Activated CD4-positive, CD25-positive, alpha-beta regulatory T cell (primary cell): ENCODE measurements at places on chromosomes 11 and 22.

- no peak for DNase-seq
These were observed 113.0 kb downstream of the NTM start for GRCh38 chr11:131483453-131483852.

GRCh38 chr11:120707098-120707497 lies 195.6 kb downstream of the GRIK4 start:
- DNase-seq, result no peak

GRCh38 chr11:81497202-81497804 lies 1236.4 kb downstream of the FAM181B start:
- DNase-seq, result no peak

DNA sequence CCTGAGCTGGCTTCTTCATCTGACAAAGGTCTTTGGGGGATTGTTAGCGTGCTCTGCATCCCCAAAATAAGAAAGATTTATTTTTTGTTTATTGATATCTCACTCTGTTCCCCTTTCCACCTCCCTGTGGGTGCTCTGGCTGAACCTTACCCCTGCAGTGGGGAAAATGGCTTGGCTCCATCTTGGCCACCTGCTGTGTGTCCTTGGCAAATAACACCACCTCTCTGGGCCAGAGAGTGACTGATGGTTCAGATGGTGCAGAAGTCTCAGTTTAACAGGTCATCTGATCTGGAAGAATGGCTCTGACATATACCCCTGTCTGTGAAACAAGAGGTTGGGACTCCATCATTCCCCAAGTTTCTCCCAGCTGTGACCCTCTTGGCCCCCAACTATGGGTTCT lies 157.6 kb downstream of the MYO18B start:
- DNase-seq, result no peak

- no peak for DNase-seq
These were observed 4.5 kb upstream of the KCTD17 start for GRCh38 chr22:37047006-37047405.

GRCh38 chr11:128725630-128726319 lies 31.9 kb downstream of the FLI1 start:
- no peak for DNase-seq

GRCh38 chr22:32333769-32334659 lies 23.7 kb upstream of the RFPL3 start:
- DNase-seq, result no peak

DNA sequence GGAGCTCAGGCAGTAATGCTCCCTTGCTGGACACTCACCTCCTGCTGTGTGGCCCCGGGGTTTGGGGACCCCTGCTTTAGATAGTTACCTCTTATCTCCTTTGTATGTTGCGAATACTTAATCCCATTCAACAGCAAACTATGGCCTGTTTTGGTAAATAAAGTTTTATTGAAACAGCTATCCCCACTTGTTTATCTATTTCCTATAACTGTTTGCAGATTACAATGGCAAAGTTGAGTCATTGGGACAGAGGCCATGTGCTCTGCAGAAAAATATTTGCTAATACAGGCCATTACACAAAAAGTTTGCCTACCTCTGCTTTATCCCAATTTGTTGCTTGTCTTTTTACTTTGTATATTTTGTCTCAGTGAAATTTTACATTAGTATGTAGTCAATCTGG lies 68.4 kb downstream of the CACNA1I start:
- DNase-seq, result no peak

DNA sequence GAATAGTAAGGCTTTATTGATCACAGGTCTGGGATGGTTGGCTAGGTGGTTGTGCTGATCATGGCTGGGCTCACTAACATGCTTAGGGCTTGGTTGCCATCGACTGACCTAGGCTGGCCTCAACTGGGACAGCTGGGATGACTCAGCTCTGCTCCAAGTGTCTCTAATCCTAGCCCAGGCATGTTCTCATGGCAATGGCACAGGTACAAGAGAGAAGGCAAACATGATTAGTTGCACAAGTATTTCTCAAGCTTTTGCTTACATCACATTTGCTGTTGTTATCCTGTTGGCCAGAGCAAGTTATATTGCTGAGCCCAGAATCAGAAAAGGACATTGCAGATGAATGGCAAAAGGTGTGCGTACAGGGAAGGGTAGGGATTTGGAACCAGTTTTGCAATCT lies 68.5 kb upstream of the SLC35C1 start:
- DNase-seq, result no peak

- no peak for DNase-seq
These were observed 44.5 kb downstream of the BRD1 start for GRCh38 chr22:49783036-49783746.

GRCh38 chr11:17129003-17129402 lies 51.5 kb upstream of the RPS13 start:
- no peak for DNase-seq

DNA sequence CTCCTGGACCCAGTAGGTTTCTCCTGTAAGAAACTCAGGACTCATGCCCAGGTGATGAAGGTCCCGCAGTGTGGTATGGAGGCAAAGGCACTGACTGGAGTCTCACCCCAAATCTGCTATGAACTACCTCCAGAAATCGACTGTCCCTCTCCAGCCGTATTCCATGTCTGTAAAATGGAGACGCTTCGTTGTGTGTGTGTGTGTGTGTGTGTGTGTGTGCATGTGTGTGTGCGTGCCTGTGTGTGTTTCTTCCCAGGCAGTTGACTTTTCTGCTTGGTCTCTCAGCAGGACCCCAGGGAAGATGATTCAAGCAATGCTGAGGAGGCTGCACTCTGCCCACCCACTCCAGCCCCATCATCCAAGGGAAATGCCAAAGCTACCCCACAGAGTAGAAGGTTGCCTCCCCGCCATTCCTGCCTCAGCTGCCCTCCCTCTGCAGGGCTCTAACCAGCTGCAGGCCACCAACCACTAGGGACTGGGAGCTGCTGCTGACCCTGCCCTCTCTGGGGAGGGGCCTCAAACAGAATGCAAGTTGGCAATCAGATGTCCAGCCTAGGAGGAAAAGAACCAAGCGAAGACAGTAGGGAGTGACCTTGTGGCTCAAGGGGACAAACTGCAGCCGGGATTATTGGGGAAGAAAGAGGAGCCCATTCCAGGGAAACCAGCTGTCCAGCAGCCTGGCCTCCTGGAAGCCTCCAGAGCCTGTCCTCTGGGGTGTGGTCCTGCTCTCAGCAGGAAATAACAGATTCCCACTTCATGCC lies 56.2 kb downstream of the SLC22A12 start:
- DNase-seq, result no peak

- no peak for DNase-seq
These were observed 866 bp downstream of the MED17 start for GRCh38 chr11:93784935-93785360.

DNA sequence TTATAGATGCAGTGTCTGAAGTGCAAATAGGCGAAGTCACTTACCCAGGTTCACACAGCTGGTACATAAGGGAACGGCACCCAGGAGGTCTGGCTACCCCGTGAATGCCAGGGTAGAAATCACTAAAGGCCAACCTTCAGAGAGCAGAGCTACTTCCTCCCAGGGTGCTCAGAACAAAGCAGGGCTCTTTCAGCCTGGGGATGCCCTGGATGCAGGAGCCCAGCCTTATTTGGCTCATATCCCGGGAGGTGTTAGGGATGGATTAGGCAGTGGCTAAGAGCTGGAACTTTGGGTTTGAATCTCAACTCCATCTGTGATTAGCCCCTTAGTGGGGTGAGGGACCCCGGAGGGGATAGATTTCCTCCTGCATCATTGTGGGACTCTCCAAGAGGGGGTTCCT lies 33.1 kb upstream of the ASPHD2 start:
- DNase-seq, result no peak

GRCh38 chr11:1022908-1023810 lies 13.4 kb downstream of the MUC6 start:
- no peak for DNase-seq

GRCh38 chr11:117849781-117850414 lies 25.4 kb upstream of the FXYD2 start:
- DNase-seq, result no peak

GRCh38 chr11:74966651-74967050 lies 17.6 kb downstream of the SPCS2 start:
- no peak for DNase-seq

DNA sequence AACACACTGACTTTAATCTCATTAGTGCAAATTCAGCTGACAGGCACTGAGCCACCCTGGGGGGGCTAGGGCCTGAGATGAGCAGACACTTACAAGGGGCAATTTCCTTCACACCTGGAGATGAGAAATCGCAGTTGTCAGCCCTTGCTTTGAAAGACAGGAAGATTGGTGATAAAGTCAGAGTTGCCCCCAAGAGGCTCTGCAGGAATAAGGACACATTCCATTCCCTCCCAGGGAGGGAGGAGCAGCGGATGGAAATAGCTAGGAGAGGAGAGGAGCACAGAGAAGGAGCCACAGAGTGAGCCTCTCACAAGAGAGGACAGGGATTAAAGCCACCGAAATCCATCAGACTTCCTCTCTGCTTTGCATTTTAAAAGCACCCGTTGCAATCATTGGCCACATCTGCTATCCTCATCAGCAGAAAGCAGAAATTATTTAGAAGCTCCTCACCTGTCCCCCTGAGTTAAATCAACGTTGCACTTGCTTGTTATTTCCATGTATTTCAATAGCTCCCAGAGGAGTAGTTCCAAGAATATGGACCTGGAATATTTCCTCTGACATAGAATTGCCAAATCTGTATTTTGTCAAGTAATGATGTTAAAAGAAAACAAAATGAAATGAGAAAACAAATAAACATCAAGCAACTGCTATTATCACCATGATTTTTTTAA lies 213.7 kb downstream of the BARX2 start:
- DNase-seq, result no peak

- DNase-seq, result no peak
These were observed 1.3 kb upstream of the SEC14L3 start for GRCh38 chr22:30472994-30473720.

- no peak for DNase-seq
These were observed 26.6 kb downstream of the KCNQ1OT1 start for GRCh38 chr11:2673250-2673610.

GRCh38 chr11:84685976-84686375 lies 941.2 kb downstream of the DLG2 start:
- DNase-seq, result no peak

DNA sequence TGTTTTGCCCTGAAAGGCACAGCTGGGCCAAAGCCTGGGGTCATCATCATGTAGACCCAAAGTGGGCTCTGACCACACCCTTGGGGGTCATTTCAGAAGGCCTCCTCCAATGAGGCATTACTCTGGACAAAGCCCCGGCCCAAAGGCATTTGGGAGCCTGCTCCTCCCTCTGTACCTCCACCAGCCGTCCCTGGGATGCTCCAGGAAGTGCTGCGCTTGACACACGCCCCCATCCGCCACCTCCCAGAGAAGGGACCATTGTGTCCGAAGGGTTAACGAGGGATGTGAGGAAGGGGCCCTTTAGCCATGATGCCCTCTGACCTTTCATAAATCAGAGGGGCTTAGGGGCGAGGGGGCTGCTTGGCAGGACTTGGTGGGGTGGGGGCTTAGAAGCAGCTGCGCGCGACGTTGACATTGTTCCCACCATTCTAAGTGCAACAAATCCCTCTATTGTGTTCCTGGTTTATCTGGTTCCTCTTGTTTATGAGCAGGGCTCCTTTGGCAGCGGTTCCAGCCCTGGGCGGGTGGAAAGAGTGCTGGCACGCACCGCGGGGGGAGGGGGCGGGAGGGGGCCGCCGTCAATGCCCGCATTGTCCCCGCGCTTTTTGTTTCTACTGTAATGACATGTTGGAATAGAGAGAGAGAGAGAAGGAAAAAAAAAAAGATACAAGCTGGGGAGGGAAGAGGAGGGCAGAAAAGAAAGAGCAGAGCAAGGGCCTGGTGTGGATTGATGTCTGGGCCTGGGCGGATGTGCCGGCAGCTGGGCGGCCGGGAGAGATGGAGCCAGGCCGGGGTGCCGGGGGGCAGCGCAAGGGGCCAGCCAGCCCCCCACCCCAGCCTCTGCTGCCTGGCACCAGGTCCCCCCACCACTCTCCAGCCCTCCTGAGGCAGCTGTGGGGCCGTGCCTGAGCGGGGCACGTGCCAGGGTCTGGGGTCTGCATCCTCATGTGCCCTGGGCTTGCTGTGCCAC lies 32.1 kb upstream of the SOX10 start:
- no peak for DNase-seq

GRCh38 chr11:79510960-79511359 lies 70.1 kb upstream of the TENM4 start:
- DNase-seq, result no peak

GRCh38 chr22:36743011-36743410 lies 32.9 kb downstream of the IFT27 start:
- DNase-seq, result no peak

DNA sequence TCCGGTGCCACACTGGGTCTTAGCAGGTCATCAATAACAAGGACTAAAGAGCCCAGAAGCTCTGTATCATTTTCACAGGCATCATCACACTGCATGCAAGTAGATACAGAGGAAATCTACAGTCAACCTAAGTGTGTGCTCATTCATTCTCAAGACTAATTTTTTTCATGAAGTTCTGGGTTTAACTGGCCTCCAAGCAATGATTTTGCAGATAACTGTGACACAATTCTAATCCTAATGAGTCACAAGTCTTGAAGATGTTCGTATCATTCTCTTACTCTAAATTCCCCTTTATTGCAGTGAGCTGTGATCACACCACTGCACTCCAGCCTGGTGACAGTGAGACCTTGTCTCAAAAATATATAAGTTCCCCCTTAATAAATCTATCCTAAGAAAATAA lies 2.5 kb downstream of the OR52W1 start:
- no peak for DNase-seq

DNA sequence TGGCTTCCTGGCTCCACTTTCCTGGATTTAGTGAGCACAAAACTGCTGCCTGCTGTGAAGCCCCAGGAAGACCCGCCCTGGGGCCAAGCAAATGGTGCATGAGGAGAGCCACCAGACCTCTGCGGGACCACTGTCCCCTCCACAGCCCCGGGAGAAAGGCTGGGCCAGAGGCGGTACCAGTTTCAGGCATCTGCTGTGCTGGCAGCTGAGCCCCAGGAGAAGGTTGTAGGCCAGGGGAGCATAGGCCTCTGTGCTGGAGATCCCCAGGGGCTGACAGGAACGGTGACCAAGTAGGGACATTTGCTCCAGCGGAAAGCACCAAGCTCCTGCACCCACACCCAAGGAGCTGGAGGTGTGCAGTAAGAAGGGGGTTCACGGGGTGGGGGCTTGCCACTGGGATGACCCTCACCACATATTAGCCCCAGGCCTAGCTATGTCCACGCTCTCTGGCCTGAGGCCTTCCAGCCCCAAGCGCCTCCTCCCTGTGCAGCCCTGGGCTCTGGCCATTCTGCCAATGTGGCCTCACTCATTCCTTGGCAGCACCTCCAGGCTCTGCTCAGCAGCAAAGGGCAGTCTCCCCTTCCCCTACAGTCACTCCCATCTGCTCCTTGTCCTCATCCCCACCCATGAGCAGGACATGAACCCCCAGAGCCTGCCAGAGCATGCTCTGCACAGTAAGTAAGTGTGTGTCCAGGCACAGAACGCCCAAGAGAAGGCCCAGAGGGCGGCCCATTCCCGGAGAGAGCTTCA lies 24.0 kb upstream of the COMT start:
- DNase-seq, result no peak

- no peak for DNase-seq
These were observed 276.9 kb downstream of the FAM76B start for GRCh38 chr11:95512682-95513081.

- DNase-seq, result no peak
These were observed 205.2 kb downstream of the JRKL start for GRCh38 chr11:96595011-96595410.

- DNase-seq, result no peak
These were observed 418.7 kb downstream of the SOX6 start for GRCh38 chr11:15937601-15938120.

GRCh38 chr11:38169286-38169685 lies 1571.2 kb upstream of the RAG2 start:
- no peak for DNase-seq
